ENCODE measurements at places on chromosomes 6 and 20.

DNA sequence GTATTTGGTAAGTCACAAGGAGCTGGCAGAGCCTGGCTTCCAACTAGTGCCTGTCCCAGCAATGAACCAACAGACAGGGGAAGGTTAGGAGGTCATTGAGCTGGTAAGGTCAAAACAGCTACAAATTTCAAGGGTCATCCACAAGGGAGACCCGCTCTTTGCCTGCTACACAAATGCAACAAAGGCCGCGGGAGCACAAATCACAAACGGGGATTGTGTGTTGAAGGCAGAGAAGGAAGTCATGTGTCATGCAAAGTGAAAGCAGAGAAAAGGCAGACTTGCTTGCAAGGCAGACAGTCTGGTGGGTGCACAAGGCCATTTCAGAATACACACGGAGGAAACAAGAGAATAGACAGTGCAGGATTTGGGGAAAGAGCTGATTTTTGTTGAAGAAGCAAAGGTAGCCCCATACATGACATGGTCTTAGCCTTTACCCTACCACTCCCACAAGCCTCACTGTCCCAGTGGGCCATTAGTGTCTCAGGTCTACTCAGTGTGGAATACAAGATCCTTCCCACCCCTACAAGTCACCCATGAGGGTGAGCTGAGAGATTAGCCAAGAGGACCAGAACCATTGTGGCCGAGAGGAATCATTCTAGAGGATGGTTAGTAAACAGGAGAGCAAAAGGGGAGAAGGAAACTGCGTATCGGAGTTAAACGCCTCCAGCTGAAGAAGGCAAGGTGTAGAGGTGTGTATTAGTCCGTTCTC lies 18.1 kb upstream of the SAMHD1 start:
- no peak for DNase-seq

DNA sequence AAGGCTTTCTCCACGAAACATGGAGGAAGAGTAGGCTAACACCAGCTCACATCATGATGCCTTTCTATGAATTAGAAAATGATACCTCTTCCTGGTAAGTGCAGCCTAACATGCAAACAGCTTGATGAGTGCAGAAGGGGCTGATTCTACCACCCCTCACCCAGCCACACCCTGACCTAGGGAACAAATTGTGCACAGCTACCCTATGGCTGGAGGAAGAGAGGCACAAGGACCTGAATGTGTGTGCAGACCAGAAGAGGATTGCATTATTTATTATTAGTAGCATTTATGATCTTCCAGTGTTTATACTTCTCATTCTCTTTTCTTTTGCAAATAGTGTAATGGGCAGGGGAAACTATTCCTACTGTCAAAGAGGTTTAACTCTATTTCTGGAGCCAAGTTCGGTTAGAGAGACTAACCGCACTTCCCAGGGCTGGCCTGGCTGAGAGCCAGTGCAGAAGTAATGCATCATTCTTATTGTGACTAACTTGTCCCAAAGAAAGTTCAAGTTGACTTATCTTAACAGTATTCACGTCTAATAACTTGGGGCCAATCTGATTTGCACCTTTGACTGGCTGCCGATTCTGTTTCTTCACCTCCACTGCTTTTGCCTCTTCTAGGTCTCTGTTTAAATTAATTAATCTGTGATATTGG lies 237.5 kb downstream of the CD83 start:
- DNase-seq, result no peak

GRCh38 chr20:38283236-38283635 lies 20.7 kb upstream of the BPI start:
- DNase-seq, result no peak

- no peak for DNase-seq
These were observed 177.4 kb upstream of the PLN start for GRCh38 chr6:118370722-118371121.

- no peak for DNase-seq
These were observed 232.7 kb upstream of the TENT5A start for GRCh38 chr6:81985191-81985590.

GRCh38 chr20:52746190-52746589 lies 226.0 kb upstream of the TSHZ2 start:
- no peak for DNase-seq

DNA sequence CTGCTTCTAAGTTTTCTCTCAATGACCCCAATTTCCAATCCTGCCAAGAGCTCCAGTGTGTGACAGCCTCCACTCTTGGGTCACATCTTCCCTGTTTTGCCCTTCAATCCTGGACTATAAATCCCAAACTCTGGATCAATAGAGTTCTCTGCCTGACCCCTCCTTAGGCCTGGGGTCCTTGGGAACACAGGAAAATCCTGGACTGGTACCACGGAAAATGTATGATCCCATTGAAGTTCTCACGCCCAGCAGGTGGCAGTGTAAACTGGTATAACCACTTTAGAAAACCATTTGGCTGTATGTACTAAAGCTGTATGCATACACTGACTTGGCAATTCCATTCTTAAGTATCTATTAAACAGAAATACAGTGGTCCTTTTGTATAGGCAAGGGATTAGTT lies 98.0 kb downstream of the SNAP25 start:
- DNase-seq, result peak; percentile 22

DNA sequence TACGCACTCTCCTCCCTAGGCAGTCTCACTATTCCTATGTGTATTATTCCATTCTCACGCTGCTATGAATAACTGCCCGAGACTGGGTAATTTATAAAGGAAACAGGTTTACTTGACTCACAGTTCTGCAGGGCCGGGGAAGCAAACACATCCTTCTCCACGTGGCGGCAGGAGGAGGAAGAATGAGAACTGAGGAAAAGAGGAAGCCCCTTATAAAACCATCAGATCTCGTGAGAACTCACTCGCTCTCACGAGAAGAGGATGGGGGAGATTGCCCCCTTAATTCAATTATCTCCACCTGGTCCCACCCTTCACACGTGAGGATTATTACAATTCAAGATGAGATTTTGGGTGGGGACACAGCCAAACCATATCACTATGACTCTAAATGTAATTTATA lies 61.9 kb downstream of the ECT2L start:
- DNase-seq, result no peak

DNA sequence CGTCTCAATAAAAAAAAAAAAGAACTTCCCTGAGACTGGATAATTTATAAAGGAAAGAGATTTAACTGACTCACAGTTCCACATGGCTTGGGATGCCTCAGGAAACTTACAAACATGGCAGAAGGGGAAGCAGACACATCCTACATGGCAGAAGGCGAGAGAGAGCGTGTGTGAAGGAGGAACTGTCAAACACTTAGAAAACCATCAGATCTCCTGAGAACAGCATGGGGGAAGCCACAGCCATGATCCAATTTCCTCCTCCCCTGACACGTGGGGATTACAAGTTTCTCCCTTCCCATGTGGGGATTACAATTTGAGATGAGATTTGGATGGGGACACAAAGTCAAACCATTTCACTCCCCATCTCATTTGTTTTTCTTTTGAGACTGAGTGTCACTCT lies 46.6 kb upstream of the TFAP2C start:
- DNase-seq, result no peak

- DNase-seq, result no peak
These were observed 559 bp upstream of the EYA4 start for GRCh38 chr6:133240511-133241085.

DNA sequence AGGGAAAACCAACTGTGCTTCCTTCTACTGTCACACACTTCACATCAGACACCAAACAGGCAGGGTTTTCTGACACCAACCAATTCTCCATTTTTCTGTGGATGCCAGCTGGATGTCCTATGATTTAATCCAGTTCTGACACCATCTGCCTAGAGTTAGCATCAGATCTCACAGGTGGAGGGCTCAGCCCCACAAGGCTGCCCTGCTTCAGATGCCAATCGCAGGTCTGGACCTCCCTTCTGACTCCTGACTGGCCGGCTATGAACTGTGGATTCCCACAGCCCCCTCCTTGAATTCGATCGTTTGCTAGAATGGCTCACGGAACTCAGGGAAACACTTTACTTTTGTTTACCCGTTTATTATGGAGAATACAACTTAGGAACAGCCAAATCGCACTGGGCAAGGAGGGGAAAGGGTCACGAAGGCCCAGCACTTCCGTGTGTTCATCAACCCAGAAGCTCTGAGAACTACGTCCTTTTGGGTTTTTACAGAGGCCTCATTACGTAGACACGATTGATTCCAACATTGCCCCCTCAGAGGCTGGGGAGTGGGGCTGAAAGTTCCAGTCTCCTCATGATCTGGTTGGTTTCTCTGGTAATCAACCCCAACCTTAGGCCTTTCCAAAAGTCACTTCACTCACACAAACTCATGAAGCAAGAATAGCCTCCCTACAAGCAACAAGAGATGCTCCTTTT lies 25.4 kb upstream of the MAS1 start:
- no peak for DNase-seq

DNA sequence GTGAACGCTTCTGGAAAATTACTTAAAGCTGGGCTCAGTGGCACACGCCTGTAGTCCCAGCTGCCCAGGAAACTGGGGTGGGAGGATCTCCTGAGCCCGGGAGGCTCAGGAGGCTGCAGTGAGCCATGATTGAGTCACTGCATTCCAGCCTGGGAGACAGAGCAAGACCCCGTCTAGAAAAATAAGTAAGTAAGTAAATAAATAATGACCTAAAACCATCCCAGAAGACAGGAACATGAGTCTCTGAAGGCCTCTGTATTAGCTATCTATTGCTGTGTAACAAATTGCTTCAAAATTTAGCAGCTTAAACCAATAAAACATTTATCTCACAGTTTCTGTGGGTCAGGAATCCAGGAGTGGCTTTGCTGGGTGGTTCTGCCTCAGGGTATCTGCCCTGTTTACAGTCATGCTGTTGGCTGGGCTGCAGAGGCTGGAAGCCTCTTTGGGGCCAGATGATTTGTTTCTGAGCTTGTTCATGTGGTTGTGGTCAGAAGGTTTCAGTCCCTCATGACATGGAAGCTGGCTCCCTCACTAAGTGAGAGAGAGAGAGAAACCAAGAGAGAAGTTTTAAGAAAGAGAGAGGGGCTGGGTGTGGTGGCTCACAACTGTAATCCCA lies 48.4 kb upstream of the NCOA3 start:
- no peak for DNase-seq

Measured in erythroblast (primary cell).